ENCODE measurements at places on chromosomes 3 and 15.

DNA sequence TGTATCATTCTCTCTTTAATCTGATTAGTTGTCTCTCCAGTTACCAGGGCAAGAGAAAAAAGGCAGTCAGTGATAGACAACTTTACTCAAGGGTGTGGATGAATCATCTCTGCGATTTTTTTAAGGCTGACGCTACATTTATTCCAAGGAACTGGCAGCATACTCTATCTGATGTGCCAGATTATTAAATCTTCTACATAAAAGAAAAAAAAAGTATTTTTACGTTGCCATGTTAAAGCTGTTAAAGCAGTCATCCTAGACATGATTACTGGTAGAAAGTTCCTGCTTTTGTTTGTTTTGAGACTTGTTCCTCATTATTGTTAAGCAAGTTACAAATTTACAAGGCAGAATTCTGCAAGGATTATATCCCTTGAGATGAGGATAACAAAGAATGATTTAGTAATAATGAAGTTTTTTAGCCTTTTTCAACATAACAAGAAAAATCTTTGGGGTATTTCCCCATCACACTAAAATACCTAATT is 121.7 kb downstream of the CBLB start:
- no peak for DNase-seq

GRCh38 chr15:71547011-71547410 is 263.3 kb upstream of the NR2E3 start:
- no peak for DNase-seq

- DNase-seq: no peak
These were observed 204.0 kb upstream of the NANOGP8 start for GRCh38 chr15:35289024-35289617.

- DNase-seq: no peak
These were observed 111.9 kb downstream of the ST8SIA2 start for GRCh38 chr15:92505611-92506010.

DNA sequence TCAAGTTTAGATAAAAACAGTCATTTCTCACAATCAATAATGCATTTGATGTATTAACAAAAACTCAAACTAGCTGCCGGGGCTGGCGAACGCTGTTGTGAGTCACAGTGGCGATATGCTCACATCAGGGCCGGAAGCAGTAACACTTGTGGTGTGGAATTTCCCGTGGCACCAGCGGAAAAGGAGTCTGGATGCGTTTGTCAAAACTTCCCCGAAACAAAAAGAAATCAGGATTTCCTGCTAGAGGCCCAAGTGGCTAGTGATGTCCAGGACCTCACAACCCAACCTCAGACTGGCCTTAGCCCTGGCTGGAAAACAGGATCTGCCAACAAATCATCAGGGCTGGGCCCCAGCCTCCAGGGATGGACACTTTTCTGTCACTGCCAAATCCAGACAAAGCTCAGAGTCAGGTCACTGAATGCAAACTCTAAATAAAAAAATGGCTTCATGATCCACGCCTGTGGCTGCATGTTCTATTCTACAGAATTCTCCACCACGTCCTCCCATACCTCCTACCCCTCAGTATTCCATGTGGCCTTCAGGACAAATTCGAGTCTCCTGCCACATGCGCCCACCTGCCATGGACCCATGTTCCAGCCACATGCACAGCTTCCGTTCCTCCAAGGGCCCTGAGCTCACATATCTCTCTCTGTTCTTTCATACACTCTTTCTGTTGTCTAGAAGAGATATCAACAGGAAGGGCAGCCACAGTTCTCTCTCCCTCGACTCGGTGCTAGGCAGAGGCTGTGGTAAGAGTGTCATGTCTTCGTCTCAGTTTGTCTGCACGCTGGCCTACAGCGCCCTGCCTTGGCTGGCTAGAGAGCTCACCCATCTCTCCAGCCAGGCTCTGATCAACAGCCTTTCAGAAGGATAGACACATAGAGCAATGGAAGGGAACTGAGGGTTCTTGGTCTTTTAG is 35.4 kb downstream of the EHD4 start:
- DNase-seq: peak; percentile 64

GRCh38 chr3:55622733-55623132 is 135.6 kb upstream of the WNT5A start:
- DNase-seq: no peak

DNA sequence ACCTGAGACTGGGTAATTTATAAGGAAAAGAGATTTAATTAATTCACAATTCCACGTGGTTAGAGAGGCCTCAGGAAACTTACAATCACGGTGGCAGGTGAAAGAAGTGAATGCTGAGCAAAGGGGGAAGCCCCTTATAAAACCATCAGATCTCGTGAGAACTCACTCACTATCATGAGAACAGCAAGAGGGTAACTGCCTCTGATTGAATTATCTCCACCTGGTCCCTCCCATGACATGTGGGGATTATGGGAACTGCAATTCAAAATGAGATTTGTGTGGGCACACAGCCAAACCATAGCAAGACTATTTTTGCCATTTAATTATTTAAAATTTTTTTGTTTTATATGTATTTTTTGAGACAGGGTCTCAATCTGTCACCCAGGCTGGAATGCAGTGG is 27.0 kb upstream of the KCTD6 start:
- no peak for DNase-seq

- DNase-seq: peak; percentile 23
These were observed 36.7 kb downstream of the HMCES start for GRCh38 chr3:129315223-129315997.

GRCh38 chr3:1734494-1735122 is 364.1 kb upstream of the CNTN4 start:
- DNase-seq: no peak

- no peak for DNase-seq
These were observed 211.2 kb upstream of the STRIT1 start for GRCh38 chr3:155504682-155505081.

DNA sequence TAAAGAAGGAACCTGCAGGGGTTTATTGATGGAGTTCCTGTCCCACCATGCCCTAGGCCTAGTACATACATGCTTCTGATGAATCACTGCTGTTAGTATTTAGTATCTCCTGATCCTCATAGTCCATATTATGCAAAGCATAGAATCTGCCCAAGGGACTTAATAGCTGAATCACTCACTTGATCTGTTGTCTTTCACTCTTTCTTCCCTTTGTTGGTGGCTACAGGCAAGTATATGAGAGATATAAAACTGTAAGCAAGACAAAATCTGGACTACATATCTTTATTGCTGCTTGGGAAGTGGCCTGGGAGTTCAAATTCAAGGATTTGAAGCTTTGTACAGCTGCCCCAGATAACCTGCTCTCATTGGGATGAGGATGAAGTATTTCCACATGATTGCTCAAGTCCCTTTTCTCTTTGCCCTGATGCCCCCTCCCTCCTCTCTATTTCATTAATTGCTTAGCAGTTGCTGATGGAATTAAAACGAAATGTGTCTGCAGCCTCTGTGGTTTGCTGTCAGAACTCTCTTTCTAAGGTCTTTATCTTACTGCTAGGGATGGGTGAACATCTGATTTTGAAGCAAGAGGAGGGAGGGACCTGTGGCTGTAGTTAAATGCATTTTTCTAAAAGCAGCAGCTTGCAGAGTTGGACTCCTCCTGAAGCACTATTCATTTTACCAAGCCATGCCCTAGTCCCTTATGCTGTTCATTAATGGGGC is 114.1 kb downstream of the ZNF609 start:
- DNase-seq: no peak

DNA sequence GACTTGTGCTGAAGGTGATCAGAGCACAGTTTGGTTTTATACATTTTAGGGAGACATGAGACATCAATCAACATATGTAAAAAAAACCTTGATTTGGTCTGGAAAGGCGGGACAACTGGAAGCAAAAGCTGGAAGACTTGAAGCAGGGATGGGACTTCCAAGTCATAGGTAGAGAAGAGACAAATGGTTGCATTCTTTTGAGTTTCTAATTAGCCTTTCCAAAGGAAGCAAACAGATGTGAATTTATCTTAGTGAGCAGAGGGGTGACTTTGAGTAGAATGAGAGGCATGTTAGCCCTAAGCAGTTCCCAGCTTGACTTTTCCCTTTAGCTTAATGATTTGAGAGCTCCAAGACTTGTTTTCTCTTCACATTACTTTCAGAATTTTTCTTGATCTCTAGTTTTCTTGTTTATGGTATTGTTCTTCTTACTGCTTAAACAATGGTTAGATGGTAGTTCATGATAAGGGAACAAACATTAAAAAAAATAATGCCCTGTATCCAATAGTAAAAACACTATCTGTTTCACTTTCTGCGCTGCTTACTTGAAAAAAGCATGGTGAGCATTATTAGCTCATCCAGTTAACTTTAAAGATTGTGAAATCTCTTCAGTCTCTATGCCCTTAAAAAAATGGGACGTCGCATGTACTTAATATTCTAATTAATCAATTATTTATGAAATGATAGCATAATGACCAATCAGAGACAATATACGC is 48.5 kb upstream of the BCHE start:
- DNase-seq: no peak

- no peak for DNase-seq
These were observed 14.2 kb downstream of the LPP start for GRCh38 chr3:188168186-188168585.

GRCh38 chr3:121637922-121638321 is 22.8 kb downstream of the HCLS1 start:
- no peak for DNase-seq

DNA sequence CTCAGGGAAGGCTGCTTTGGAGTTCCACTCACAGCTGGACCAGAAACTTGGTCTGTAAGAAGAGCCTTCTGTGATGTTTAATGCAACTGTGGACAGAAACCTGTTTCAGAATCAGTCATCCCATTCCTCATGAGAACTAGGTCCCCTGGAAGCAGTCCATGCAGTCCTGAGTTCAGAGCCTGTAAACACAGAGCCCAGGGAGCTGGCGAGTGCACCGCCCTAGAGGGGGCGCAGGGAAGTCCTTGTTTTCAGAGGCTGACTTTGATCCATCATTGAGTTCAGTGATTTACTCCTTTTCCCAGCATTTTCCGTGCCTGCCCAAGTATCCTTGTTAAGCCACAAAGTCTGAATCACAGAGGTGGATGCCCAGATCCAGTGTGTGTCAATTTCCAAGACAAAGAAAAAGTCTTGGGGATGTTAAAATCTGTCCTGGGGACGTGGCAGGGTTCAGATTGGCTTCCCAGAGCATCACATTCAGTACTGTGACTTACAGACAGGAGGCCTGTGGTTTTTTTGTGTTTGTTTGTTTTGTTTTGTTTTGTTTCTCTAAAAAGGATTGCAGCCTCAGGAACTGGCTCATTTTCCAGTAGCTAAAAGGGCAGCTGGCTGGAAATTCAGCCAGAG is 9.8 kb upstream of the TXNRD3 start:
- DNase-seq: no peak

GRCh38 chr3:141275032-141275422 is 43.4 kb downstream of the PXYLP1 start:
- DNase-seq: no peak

DNA sequence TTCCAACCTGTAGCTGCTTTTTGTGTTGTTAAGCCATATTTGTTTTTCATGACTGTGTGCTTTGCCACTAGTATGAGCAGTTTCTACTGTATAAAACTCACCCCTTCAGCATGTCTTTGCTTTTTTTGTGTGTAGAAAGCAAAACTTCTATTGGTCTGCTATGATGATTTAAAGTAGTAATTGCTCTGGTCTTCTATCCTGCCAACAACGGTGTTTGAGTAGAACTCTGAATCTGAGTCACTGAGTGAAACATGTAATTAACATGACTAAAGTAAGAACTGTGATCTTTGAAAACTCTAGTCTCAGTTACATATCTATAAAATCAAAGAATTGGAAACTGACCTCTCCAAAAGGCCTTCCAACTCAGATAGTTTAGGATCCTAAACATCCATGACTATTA is 133.6 kb downstream of the TPRG1 start:
- no peak for DNase-seq

DNA sequence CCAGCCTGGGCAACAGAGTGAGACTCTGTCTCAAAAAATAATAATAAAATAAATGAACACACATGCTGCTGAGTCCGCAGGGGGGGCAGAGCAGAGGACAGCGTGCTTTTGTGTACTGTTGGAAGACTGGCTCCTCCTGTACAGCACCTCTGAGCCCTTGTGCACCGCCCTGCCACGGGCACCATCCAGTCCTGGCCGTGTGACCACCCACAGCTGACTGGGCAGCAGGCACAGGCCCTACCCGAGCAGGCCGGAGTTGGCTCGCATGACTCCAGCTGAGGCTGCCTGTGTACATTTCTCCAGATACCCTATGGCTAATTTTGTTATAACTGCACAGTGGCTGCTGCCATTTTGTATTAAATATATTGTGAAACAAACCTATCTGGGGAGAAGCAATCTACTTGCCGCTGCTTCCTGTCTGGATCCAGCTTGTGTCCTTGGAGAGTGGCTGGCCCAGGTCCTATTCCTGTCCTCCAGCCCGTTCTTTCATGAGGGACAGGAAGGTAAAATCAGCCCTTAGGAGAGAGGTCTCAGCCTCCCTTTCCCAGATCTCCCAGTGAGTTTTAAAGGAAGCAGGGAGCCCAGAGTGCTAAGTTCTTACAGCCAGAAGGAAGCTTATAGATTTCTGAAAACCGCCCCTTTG is 14.6 kb downstream of the IVD start:
- no peak for DNase-seq

DNA sequence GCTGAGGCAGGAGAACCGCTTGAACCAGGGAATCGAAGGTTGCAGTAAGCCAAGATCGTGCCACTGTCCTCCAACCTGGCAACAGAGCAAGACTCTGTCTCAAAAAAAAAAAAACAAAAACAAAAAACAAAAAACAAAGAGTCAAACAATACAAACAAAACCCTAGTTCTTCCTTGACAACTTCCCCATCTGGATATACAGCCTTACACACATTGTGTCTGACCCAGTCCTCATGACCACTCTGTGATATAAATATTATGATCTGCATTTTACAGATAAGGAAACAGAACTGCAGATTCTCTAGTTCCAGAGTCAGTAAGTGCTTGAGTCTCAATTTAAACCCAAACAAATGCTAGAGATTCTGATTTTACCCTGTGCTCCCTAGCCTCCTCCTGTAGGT is 4.8 kb upstream of the ESYT3 start:
- DNase-seq: no peak

DNA sequence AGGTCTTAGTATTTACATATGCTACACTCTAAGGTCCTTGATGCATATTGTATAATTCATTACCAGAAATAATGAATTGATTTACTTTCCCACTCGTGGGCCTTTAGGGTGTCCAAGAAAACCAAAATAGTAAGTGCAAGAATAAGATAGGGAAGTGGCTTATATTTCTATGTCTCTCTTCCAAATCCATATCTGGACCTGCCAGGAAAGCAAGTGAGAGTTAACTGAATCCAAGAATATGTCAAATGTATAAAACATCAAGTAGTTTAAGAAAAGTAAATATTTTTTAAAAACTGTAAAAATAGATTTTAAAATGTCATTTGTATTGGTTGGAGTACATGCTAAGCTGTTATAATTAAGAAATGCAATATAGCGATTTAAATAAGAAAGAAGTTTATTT is 1072.1 kb downstream of the OTOL1 start:
- DNase-seq: no peak

- DNase-seq: no peak
These were observed 135.0 kb upstream of the CCNL1 start for GRCh38 chr3:157294953-157295352.

- DNase-seq: no peak
These were observed 27.6 kb downstream of the ANP32A start for GRCh38 chr15:68792901-68793766.

DNA sequence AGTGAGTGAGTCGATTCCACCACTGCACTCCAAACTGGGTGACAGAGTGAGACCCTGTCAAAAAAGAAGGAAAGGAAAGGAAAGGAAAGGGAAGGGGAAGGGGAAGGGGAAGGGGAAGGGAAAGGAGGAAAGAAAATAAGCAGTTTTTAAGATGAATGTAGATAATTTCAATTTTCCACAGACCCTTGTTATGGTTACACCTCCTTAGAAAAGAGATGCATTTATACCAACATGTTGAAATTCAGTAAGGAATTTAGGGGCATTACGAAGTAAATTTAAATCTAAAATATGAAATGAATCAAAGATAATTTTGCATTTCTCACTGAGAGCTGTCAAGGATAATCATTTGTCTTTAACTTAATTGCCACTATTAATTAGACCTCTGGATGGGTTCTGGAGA is 146.5 kb upstream of the TMC3 start:
- no peak for DNase-seq

All from stimulated activated CD4-positive, alpha-beta T cell treated with anti-CD3 and anti-CD28 coated beads, Interleukin-12 subunit alpha, Interleukin-12 subunit beta, amount 100 ng/mL, for 48 hours (primary cell).